Activated T-helper 2 cell treated with anti-CD3 and anti-CD28 coated beads, Interferon-gamma antibody, Interleukin-2, Interleukin-4, amounts not matched to agents 10 μg/mL and 5 μg/mL and 100 μg/mL, durations not matched to agents 14 hours and 24 hours and 36 hours (primary cell): ENCODE measurements at places on chromosomes 1 and 21.

DNA sequence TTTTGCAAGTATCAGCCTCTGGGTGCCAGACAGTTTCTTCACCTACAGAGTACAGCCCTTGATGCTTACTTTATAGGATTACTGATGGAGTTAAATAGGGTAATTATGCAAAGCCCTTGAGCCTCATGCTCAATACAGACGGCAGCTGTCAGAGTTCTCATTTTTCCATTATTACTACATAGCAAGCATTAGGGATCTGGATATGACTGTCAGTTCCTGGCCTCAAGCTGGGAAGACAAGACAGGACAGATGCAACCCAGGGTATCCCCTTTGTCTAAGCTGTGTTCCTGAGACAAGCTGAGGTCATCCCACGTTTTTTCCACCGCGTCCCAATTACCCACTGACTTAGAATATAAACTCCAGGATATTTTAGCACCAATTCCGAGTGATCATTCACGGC, 94.4 kb downstream of the SLC35F3 start:
- H3K27me3 ChIP-seq: no peaks in the 10 kb centered on the region
- no peak overlapping the region for H3K27ac ChIP-seq
- H3K36me3 ChIP-seq: no peaks in the 10 kb centered on the region
- H3K4me3 ChIP-seq: no peak overlapping the region
- DNase-seq: no peak
- peaks cover 1% of the 10 kb centered on the region for H3K4me1 ChIP-seq

GRCh38 chr1:223750730-223751570, 38.6 kb downstream of the CAPN2 start:
- H3K27me3 ChIP-seq: no peaks in the 10 kb centered on the region
- peaks cover 67% of the 10 kb centered on the region for H3K36me3 ChIP-seq
- H3K4me3 ChIP-seq: no peak overlapping the region
- DNase-seq: no peak
- H3K4me1 ChIP-seq: peaks cover 15% of the 10 kb centered on the region
- no peak overlapping the region for H3K27ac ChIP-seq

- H3K4me3 ChIP-seq: no peak overlapping the region
- H3K36me3 ChIP-seq: no peaks in the 10 kb centered on the region
Observed at GRCh38 chr1:23673086-23673813, 18.4 kb upstream of the RPL11 start.

DNA sequence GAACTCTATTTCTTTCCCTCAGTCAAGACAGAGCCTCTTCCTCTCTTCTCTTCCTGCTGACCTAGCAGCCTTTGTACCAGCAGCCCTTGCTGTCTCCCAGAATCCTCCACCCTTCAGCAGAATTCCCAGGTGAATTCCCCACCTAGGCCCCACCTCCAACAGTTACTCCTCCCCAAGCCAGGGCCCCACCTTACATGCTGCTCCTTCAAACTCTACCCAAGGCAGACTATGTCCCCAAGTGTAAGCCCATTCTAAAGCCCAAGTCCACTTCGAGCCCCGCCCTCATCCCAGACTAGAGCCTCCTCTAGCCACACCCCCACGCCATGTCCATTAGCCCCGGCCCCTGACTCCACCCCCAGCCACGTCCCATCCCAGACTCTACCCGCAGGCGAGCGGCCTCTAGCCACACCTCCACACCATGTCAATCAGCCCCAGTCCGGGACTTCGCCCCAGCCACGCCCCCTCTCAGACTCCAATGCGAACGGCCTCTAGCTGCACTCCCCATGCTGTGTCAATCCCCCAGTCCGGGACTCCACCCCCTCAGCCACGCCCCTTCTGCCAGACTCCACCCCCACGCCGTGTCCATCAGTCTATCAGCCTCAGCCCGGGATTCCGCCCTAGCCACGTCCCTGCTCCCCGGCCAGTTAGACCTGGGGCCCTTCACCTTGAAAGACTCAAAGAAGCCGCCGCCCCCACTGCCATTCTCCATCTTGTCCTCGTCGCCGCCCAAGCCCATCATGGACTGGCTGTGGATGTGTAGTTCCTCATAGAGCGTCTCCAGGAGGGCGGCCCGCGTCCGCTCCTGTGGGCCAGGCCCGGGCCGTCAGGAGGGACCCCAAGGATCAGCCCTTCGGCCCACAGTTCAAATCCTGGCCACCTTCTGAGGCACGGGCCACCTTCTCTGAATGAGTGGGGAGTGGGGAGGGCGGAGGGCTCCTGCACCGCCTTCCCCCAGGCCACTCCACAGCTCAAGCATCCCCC, 61.3 kb downstream of the RAP1GAP start:
- peak; percentile 63 for DNase-seq
- H3K4me1 ChIP-seq: peaks cover 12% of the 10 kb centered on the region
- no peaks in the 10 kb centered on the region for H3K27me3 ChIP-seq
- H3K4me3 ChIP-seq: peak overlapping the region; percentile 30
- no peaks in the 10 kb centered on the region for H3K36me3 ChIP-seq

DNA sequence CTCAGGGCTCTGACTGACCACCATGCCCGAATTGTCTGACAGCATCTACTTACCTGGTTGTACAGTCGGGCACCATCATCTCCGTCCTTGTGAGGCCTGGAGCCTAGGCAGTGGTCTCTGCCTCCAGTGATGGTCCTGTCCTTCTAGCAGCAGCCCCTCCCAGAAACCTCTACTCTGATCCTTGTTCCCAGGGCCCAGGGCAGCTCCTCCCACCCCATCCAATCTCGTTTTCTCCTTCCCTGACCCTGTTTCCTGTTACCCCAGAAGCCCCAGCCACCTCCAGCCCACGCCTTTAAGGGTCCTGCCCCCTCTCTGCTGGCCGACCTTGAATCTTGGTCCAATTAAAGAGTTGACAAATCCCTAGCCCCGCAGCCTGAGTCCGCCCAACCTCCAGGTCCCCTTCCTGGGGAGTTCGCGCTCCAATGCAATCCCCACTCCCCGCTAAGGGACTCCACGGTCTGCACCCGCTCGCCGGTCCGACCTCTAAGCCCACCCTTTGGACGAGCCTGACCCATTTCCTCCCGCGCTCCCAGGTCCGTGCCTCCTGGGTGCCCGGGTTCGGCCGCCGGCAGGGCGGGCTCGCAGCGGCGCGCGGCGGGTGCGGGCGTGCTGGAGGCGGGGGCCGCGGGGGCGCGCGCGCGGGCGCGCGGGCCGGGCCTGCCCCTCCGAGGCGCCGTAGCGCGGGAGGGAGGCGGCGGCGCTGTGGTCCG, at the start of gene B4GALT2:
B4GALT2 (plus strand) TSS at position 660 of the 710 bp plus-strand sequence. CDS start 1,951 bp downstream, outside the sequence.
- no peaks in the 10 kb centered on the region for H3K27me3 ChIP-seq
- peak; percentile 31 for DNase-seq
- peak within 1 kb of the TSS; percentile 91 for H3K4me3 ChIP-seq
- peaks cover 50% of the 10 kb centered on the region for H3K36me3 ChIP-seq
- peak within 1 kb of the TSS; percentile 85 for H3K27ac ChIP-seq

DNA sequence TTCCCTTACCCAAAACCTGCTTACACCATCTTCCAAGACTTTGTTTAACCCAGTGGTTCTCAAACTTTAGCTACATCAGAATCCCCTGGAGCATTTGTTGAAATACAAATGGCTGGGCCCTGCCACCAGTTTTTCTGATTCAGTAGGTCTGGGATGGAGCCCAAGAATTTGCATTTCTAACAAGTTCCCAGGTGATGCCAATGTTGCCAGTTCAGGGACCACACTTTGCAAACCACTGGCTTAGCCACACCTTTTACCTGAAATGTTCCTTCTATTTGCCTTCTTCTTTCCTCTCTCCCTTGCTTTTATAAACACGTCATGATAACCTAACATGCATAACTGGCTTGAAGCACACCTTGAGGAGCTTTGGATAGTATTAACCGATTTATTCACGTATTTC, 16.1 kb upstream of the FCAMR start:
- H3K36me3 ChIP-seq: no peaks in the 10 kb centered on the region
- H3K27ac ChIP-seq: no peak overlapping the region
- H3K4me1 ChIP-seq: no peaks in the 10 kb centered on the region

DNA sequence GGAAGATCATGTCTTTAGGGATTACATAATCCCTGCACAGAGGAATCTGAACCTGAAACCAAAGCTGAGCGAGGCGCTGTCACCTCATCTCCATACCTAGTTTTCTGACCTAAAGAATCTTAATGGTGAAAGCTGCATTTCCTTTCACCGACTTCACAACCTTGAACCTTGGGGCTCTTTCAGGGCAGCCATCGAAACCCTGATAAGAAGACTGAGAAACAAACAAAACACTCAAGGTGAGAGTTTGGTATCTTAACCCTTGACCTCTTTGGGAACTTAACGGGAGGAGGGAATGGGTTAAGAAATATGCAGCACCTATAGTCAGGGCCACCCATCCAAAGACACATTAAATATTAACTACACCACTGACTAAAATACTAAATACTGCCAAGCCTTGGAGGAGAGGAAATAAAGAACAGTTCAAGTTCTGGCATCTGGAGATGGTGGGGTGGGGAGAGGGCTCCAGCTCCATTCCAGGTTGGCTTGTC, 2.0 kb downstream of the C1orf116 start:
- H3K4me3 ChIP-seq: no peak overlapping the region
- no peak for DNase-seq
- H3K4me1 ChIP-seq: peaks cover 3% of the 10 kb centered on the region
- H3K27me3 ChIP-seq: peaks cover 52% of the 10 kb centered on the region
- no peak overlapping the region for H3K27ac ChIP-seq
- no peaks in the 10 kb centered on the region for H3K36me3 ChIP-seq

DNA sequence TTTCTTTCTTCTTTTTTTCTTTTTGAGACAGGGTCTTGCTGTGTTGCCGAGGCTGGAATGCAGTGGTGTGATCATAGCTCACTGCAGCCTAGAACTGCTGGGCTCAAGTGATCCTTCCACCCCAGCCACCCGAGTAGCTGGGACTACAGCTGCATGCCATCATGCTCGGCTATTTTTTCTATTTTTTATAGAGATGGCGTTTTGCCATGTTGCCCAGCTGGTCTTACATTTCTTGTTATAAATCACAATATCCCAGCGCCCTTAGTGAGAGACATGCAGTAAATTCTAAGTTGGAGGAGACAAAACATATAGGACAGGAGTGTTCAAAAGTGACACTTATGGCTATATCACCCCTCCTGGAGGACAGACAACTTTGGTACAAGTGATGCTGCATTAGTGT, 31.3 kb upstream of the ACTN2 start:
- DNase-seq: no peak
- H3K4me3 ChIP-seq: no peak overlapping the region
- no peaks in the 10 kb centered on the region for H3K4me1 ChIP-seq

GRCh38 chr21:29704719-29705118, 235.1 kb downstream of the GRIK1 start:
- no peak overlapping the region for H3K27ac ChIP-seq
- H3K4me1 ChIP-seq: no peaks in the 10 kb centered on the region
- H3K4me3 ChIP-seq: no peak overlapping the region
- H3K36me3 ChIP-seq: no peaks in the 10 kb centered on the region
- no peaks in the 10 kb centered on the region for H3K27me3 ChIP-seq

- no peaks in the 10 kb centered on the region for H3K4me1 ChIP-seq
- H3K4me3 ChIP-seq: no peak overlapping the region
- no peaks in the 10 kb centered on the region for H3K27me3 ChIP-seq
Observed at GRCh38 chr1:194846488-194846887, 1660.1 kb upstream of the B3GALT2 start.

- no peak overlapping the region for H3K4me3 ChIP-seq
- H3K27ac ChIP-seq: no peak overlapping the region
- H3K27me3 ChIP-seq: peaks cover 4% of the 10 kb centered on the region
- no peaks in the 10 kb centered on the region for H3K4me1 ChIP-seq
Observed at GRCh38 chr1:201069636-201070035, 42.6 kb downstream of the CACNA1S start.
